ENCODE measurements at places on chromosomes 11 and 22. TPM values are rescaled to one million over a fixed set of nuclear protein-coding genes. Genes with fewer than 3 reads are reported as not detected.

Gene ZBTB16
- total RNA-seq = 3.3 TPM

Gene KCNJ11
- total RNA-seq = not detected

Gene ACTN3
- total RNA-seq = not detected

Gene CALCB
- total RNA-seq = 11.2 TPM

DNA sequence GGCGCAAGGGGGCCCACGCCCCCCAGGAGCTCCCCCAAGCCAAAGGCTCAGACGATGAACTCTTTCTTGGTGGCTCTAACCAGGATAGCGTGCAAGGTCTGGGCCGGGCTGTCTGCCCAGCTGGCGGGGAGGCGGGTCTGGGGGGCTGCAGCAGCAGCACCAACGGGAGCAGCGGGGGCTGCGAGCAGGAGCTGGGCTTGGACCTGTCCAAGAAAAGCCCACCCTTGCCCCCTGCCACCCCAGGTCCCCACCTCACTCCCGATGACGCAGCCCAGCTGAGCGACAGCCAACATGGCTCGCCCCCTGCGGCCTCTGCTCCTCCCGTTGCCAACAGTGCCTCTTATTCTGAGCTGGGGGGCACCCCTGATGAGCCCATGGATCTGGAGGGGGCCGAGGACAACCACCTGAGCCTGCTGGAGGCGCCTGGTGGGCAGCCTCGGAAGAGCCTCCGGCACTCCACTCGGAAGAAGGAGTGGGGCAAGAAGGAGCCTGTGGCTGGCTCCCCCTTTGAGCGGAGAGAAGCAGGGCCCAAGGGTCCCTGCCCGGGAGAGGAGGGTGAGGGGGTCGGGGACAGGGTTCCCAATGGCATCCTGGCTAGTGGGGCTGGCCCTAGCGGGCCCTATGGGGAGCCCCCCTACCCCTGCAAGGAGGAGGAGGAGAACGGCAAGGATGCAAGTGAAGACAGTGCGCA, 21.6 kb upstream of the TMEM191C start:
- DNase-seq = no peak
- no peaks in the 10 kb centered on the region for H3K4me1 ChIP-seq
- H3K36me3 ChIP-seq = no peaks in the 10 kb centered on the region
- H3K27me3 ChIP-seq = no peaks in the 10 kb centered on the region
- no peak overlapping the region for H3K27ac ChIP-seq

Gene TEF
- 2.0 TPM for total RNA-seq

Gene LRRC56
- 3.1 TPM for total RNA-seq

Gene SYTL2
- total RNA-seq = 40.1 TPM

Gene ENTHD1
- 0.46 TPM for total RNA-seq

GRCh38 chr11:64441127-64441526, 82.2 kb downstream of the RPS6KA4 start:
- H3K4me1 ChIP-seq = no peaks in the 10 kb centered on the region
- no peaks in the 10 kb centered on the region for H3K36me3 ChIP-seq
- H3K4me3 ChIP-seq = no peak overlapping the region
- DNase-seq = no peak
- peaks cover 5% of the 10 kb centered on the region for H3K27me3 ChIP-seq

All from activated T-cell treated with anti-CD3 and anti-CD28 coated beads, Interleukin-2, amount 50 U/mL, for 72 hours (primary cell).